ENCODE measurements at places on chromosomes 2 and 18.

- no peak for DNase-seq
Measured at GRCh38 chr2:153474407-153474806, 4.2 kb downstream of the RPRM start.

GRCh38 chr18:6132751-6133368 is 237.5 kb upstream of the TMEM200C start:
- DNase-seq = no peak

DNA sequence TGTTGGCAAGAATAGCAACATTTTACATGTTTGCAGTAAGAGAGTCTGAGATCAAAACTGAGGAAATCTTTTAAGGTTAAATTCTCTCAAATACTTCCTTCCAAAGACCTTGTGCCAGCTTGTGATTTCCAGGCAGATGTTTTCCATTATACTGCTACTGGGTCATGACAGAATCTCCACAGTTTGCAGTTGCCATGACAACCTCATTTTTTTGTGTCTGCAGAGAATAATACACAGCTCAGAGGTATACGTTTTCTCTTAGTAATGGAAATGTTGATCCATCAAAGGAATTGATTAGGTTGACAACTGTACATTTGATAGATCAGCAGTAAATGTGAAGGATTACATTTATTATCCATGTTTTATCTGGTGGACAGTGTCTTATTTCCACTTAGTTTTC is 29.1 kb upstream of the CSRNP3 start:
- no peak for DNase-seq

- DNase-seq = no peak
Measured at GRCh38 chr2:165283342-165283741, 44.1 kb downstream of the SCN2A start.

DNA sequence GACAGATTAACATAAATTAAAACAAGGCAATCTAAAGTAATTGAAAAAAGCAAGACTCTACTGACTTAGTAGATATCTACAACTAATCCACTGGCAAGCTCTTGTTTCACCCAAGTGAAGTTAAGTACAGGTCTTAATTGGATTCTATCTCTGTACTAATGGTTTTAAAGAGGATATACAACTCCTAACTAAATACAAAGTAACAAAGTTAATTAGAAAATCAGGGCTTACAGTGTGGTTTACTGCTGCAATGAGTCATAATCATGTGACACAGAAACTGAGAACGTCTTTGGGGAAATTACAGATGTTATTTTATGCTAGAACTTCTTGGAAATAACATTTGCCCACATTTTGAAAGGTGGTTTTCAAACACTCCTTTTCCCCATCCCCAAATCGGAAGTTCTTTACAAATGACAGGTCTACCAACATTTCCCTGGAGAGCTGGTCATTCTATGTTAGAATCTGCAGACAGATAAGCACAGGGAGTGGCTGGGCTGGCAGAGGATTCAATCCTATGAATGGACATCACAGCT is 245.3 kb downstream of the STK39 start:
- DNase-seq = no peak

DNA sequence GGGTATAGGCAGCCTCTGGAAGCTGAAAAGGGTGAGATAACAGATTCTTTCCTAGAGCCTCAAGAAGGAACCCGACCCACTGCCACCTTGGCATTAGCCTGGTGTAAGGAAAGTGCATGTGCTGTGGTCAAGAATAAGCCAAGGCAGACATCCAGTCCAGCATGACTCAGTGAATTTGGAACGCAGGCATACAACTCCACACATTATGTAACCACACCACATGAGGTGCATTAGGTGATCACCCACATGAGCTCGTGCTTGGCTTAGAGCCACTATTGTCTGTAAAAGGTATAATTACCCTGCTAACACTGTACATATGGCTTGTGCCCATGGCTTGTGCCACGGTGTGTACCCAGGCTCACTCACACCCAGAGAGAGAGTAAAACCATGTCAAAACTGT is 583.7 kb upstream of the HNMT start:
- DNase-seq = no peak

GRCh38 chr2:63364866-63365265 is 223.4 kb downstream of the WDPCP start:
- DNase-seq = no peak

DNA sequence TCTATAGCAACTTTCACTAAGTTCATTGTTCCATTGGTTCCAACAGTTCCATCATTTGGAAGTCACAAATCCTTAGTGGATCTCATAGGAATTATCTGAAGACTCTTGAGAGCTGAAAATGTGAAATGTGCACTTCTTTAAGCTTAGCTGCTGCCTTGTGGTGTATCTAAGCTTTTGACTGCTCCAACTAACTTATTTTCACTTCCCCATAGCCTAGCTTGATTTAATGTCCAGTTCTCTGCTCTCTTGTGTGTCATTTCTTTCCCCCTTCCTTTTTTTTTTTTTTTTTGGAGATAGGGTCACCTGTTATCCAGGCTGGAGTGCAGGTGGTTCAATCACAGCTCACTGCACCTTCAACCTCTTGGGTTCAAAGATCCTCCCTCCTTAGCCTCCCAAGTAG is 34.9 kb upstream of the CD302 start:
- no peak for DNase-seq

DNA sequence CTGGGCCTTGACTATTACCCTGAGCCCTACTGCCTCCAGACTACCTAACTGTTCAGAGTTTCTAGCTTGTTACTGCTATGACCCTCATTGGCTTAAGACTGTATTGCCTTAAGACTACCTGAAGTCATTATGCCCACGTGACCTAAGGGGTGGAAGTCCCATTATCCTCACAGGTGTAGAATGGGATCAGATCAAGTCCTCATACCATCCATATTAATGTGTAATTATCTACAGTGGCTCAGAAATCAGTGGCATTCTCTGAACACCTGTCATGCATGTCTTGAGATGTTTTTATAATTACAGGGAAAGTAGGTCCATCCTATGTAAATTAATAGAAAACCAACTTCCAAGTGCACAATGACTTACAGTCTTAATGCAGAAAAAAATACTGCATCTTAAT is 124.0 kb upstream of the CDC42EP3 start:
- DNase-seq = no peak

DNA sequence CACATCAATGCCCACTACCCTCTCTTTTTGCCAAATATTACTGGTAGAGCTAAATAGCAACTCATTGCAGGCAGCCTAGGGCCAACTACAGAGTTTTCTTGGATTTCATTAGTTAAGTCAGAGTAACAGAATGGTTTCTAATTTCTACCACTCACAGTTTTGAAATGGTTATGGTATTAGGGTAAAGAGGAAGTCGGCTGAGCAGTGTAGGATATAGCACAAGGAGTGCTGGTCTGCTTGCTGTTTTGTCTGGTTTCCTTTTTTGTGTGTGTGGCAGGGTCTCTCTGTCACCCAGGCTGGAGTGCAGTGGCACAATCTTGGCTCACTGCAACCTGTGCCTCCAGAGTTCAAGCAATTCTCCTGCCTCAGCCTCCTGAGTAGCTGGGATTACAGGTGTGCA is 289.2 kb upstream of the CCDC68 start:
- no peak for DNase-seq

- DNase-seq = no peak
Measured at GRCh38 chr2:138814123-138814898, 34.1 kb upstream of the NXPH2 start.

GRCh38 chr2:30541680-30542079 is 94.6 kb downstream of the LCLAT1 start:
- DNase-seq = no peak

DNA sequence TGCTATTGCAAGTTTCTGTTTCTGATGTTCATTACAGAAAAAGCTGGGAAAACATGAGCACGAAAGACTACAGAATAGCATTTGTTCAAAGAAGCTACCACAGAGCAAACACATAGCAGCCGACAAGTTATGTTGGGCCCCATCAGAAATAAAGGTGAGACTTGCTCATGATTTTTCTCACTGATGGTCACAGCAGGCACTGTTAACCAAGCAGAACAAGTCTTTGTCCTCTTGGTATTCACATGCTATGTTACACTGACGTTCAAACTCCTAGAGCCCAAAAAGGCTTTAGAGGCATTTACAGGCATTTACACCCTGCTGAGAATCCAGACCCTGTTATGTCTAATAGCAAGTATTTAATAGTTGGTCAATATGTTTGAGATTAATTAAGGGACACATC is 235.0 kb upstream of the HNMT start:
- DNase-seq = no peak

DNA sequence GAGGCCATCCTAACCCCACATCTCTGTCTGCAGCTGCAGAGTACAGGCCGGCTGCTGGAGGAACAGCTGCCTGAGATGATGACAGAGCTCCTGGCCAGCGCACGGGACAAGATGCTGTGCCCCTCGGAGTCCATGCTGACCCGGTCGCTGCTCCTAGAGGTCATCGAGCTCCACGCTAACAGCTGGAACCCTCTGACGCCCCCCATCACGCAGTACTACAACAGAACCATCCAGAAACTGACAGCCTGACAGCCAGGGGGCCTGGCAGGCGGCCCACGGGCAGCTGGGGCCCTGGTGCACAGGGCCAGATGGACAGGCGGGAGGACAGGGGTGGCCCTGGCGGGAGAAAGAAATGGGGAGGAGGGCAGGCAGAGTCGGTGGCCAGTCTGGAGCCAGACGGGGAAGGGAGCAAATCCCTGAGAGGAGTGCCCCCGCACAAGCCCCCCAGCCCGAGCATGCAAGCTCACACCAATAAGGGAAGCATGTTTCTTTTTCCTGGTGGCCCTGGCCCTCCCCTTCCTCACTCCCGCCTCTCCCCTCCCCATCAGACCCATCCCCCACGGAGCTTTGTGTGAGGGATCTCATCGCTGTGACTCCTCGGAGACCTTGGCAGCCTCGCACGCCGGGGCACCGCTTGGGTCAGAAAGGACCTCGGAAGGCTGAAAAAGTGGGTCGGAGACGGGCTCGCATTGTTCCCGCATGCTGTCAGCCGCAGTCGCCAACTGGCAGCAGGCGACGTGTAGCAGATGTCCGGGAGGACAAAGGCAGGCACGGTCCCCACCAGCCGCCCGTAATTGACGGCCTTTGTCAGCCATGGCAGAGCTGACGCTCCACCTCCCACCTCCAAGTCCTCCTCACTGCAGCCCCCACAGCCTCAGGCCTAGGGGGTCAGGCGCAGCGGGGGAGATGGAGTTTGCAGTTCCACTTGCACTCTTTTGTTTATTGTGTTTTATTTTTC is 91.2 kb downstream of the SMAD7 start:
- peak; percentile 75 for DNase-seq

GRCh38 chr2:119821266-119821665 is 61.5 kb downstream of the PTPN4 start:
- no peak for DNase-seq

DNA sequence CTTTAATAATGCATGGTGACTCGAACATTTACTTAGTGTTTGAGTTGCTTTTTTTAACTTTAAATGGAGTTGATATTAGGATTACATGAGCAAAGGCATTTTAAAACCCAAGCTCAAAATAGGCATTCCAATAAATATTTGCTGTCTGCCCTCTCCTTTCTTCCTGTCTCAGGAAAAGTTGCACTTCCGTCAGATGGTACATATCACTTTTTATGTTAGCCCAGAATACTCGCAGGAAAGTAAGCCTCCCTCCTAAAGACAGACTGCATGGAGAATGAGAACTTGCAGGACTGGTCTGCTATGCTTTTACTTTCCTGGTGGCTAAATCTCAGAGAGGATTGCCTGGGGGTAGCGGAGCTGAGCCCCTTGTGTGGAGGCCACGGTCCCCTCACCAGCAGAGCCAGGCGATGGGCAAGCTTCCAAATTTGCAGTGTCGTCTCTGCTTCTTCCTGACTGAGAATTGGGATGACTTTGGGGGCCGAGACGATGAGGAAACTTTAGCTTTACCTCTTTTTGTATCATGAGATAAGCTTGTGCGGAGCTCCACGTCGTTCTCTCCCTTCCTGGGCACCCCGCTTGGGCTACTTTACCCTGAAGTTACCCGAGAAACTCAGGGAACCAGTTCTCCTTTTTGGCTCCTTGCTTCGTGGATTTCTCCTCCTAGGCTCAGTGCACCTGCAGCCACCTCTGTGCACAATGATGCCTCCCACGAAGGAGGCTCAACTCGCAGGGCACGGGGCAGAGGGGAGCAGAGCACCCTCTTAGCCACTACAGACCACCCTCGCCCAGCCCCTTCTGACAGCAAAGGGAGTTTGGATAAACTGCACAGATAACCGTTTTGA is 223.3 kb downstream of the SH3RF3 start:
- DNase-seq = no peak

- no peak for DNase-seq
Measured at GRCh38 chr18:30625961-30626360, 416.6 kb downstream of the DSC3 start.

GRCh38 chr18:49461602-49461977 is 1.1 kb upstream of the DYM start:
- no peak for DNase-seq

DNA sequence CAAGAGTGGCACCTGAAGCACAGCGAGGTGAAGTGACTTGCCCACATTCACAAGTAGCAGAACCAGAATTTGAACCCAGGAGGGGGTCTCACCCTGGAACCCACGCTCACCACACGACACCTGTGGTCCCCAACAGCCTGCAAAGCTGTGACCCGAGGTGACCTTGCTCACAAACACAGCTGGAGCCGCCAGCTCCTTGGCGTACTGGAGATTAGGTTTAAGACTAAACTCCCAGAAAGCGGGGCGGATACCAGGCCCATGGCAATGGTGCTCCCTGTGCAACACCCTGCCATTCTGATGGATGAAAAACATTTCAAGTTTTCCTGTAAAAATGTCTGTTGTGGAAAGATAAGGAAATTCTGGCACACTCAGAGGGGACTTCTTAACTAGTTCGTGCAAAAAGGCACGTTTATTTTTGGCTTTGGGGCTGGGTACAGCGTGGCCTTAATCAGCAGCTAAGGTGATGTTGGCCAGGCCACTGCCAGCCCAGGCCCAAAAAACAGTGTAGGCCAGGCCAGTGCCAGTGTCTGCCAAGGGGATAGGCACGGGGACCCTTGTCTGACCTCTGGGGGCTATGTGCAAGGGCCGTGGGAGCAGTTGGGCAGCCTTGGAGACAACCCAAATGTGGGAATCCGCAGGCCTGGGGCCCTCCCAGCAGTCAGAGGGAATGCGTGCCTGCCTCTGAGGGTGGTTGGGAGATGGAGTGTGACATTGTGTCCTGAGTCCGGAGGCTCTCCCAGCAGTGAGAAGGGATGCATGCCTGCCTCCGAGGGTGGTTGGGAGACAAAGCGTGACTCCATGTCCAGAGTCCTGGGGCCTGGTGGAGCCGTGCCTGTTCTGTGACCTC is 185.0 kb upstream of the HS6ST1 start:
- DNase-seq = peak; percentile 63

GRCh38 chr18:35991696-35992095 is 19.2 kb downstream of the RMP24 start:
- DNase-seq = no peak

DNA sequence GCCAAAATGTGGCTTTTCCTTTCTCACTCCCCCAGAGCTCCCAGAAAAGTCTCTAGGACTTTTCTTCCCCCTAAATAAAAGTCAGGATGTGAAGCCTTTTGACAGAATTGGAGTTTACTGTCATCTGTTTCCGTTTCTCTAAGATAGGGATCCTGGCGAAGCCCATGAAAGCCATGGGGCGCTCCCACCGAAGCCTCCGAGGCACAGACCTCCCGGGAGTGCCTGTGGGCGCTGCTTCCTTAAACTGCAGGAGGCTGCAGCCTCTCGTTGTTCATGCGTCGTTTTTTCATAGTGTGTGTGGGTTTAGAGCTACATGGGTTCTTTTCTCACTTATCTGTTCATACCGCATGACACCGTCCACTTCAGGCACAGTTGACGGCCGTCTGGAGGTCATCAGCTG is 56.8 kb downstream of the ASAP2 start:
- no peak for DNase-seq

Measured in aorta (tissue), 5 donors.